ENCODE measurements at places on chromosomes 6 and 20.

DNA sequence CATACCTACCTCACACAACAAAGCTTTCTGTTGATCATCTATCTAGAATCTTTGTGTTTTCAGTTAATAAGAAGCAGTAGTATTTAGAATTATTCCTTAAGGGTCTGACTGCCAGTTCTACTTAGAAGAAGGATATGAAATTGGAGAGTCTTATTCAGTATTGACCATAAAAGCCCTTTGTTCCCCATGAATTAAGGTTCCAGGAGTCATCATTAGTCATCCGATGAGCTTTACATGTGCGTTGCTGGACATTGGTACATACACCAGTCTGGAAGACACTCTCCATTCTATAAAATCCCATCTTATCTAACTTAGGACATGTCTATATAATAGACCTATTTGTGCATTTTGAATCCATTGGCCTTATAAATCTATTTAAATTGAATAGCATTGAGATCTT is 34.4 kb upstream of the RNF217 start:
- no peak for DNase-seq

- DNase-seq, result no peak
These were observed 61.4 kb downstream of the AFDN start for GRCh38 chr6:167888098-167888497.

DNA sequence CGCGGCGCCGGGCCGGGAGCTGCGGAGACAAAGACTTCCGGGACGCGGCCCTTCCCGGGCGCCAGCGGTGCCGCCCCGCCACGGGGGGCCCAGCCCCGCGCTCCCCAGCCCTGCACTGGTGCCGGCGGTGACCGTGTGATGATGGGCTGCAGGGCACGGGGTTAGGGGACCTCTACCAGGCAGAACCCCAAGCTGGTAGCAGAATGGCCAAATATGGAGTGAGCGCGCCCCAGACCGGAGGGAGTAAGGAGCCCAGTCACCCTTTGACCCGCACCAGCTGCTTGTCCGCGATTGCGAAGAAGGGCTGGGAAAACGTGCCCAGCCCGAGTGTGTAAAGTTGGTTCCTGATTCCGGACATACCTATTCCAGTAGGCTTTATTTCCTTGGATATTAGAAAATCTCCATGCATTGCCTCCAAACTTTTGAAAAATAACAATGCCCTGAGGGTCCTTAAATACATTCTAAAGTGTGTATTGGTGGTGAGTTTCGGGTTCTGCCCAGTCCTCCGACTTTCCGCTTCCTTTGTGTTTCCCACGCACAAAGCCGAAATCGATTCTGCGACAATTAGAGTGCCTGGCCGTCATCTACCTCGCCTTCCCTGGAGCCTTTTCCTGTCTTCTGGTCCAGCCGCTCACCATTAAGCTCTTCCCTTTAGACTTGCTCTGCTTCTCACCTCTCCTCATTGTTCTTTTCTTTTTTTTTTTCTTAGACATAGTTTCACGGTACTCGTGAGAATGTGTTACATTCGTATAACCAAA is 1.1 kb downstream of the ABRACL start:
- DNase-seq, result no peak

- no peak for DNase-seq
These were observed 32.8 kb downstream of the KIF25 start for GRCh38 chr6:168030218-168030746.

DNA sequence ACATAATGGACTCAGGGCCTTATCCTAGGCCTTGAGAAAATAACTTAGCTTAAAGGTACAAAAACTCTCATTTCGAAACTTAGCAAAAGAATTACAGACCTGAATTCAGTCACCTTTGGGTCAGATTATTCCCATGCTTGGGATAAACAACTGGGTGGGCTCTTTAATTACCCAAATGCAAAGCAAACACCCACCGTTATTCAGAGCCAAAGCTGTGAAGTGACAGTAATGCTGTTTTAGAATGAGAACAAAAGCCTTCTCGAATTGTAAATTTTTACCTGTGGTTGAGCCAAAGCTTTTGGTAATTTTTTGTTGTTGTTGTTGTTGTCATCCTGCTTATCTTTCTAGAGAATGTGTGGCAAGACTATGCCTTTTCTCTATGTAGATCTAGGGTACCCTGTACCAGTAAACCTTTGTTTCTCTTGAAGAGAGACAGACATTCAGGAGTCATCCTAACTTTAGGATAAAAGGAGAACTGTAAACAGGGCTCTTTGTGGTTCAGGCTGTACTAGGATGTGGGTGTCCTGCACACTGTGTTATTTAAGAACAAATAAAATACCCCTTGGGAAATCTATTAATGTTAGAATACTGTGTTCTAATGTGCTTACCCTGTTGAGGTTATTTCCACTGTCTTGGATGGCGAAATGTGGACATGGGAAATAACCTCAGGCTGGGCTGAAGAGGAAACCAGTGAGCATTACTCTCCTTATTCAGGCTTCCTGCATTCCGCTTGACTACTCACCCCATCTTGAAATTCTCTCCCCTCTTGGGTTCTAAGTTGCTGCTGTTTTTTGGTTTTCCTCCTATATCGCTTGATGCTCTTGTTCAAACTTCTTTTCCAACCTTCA is 480.7 kb downstream of the CD83 start:
- DNase-seq, result no peak

DNA sequence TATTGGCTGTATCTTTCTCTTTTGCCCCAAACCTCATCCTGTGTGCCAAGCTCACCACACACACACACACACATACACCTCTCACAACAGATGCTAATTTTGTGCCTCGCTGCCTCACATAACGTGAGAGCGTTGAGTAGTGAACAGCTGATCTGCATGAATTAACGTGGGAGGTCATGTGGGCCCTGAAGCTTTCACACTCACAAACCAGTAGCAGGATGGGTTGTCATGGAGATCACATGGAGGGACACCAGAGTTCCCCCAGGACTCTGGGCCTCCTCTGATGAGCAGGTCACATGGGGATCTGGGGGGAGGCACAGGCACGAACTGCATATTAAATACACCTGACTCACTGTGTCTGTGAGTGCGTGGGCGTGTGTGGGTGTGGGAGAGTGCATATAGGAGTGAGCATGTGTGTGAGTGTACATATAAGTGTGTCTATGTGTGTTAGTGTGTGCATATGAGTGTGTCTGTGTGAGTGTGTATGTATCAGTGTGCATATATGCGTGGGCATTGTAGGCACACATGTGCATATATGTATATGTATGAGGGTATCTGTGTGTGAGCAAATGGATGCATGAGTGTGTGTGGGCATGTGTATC is 62.7 kb upstream of the SULF2 start:
- DNase-seq, result no peak

- DNase-seq, result no peak
These were observed 170.0 kb downstream of the GPX5 start for GRCh38 chr6:28695715-28696114.

- no peak for DNase-seq
These were observed 8.2 kb upstream of the SLC2A12 start for GRCh38 chr6:134060491-134061106.

DNA sequence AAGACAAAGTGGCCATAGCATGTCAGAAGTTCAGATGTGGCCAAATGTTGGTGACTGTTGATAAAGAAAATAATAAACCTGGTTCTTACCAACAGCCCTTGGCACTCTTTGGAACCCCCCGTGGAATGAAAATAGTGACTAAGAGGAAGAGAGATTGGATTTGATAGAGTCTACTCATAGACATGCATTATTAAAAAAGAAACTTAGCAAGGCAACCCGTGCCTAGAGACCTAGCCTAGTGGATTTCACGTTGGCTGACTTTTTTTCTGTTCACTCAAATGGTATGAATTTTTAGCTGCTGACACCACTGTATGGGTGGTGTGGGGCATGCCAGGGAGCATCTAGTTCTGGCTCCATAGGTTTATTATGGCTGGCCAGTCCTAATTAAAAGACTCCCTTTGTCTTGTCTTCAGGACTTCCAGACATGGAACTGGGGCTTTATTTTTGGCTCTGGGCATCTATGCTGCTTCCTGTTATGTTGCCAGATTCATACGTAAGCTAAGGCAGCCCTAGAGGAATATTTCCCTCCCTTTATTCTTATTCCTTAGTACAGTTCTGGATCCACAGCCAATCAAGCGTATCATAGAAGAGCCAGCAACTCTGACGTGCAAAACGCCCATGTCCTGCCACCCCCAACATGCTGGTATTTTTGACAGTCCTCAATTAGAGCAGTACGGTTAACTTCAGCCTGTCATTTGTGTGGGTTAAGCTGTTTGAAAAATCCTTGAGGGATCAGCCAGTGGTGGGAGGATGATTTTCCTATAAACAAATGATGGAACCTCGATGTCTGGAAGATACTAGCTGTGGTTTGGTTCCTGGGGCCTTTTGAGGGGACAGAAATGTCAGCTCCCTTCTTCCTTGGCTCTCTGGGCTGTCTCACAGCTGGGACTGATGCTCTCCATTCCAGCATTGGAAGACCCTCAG is 127.5 kb downstream of the ISM1 start:
- DNase-seq, result no peak

GRCh38 chr6:168190646-168191443 is 111.8 kb upstream of the FRMD1 start:
- DNase-seq, result no peak

DNA sequence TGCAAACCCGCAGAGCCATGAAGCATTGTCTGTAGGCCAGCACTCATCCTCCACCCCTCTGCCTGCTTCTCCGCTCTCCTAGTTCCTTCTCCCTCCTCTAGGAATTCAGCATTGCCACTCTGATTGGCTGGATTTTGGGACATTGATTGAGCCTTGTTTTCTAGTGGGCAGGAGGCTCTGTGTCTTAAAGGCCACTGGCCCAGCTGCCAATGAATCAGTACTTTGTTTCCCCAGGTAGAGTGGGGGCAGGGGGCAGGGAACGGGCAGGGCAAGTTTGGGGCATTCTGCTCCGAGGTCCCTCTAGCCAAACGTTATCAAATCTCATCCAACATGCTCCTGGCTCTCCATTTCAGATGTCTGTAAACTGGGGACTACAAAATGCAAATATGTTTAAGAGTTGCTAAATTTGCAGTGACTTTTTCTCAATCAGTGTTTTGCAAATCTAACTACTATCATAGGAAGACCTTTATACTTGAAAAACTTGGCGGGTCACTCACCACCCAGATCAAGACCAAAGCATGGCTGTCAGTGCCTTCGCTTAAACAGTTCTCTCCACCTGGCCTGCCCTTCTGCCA is 10.4 kb upstream of the BPI start:
- no peak for DNase-seq

DNA sequence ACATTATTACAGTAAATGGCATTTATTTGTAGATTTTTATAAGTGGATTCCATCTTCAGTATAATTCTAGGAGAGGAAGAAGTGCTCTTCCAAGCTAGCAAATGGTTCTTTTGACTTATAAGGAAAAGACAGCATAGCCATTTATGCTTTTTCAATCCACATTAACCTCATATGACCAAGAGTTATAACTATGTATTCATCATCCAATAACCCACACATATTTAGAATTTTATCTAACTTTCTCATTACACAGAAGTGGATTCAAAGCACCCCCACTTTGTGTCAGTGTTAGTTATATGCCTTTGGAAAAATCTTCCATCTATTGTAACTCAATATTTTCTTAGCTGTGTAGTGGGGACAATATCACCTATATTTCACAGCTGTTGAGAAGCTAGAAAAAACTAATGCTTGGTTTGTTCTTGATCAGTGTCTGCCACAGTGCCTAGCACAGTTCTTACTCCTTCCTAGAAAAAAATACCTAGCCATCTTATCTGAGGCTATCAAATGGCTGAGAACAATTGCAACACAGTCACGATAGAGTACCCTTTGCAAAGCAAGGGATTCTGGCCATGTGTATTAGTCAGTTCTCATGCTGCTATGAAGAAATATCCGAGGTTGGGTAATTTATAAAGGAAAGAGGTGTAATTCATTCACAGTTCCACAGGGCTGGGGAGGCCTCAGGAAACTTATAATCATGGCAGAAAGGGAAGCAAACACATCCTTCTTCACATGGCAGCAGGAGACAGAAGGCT is 986.3 kb downstream of the TFAP2A start:
- no peak for DNase-seq

- no peak for DNase-seq
These were observed 39.4 kb upstream of the RGS17 start for GRCh38 chr6:153170511-153170910.

DNA sequence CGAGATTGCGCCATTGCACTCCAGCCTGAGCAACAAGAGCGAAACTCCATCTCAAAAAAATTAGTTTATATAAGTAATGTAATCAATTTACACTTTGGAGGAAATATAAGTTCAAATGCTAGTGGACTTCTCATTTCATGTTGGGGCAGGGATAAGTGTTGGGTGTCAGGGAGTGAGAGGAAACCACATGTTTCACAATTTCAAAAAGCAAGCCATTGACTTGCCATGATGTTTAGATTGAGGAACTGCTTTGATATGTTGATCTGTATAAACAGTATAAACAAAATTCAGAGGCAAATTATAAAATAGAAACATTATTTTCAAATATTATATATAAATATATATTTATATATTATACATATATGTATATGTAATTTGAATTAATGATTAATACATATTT is 42.7 kb downstream of the FILIP1 start:
- no peak for DNase-seq

DNA sequence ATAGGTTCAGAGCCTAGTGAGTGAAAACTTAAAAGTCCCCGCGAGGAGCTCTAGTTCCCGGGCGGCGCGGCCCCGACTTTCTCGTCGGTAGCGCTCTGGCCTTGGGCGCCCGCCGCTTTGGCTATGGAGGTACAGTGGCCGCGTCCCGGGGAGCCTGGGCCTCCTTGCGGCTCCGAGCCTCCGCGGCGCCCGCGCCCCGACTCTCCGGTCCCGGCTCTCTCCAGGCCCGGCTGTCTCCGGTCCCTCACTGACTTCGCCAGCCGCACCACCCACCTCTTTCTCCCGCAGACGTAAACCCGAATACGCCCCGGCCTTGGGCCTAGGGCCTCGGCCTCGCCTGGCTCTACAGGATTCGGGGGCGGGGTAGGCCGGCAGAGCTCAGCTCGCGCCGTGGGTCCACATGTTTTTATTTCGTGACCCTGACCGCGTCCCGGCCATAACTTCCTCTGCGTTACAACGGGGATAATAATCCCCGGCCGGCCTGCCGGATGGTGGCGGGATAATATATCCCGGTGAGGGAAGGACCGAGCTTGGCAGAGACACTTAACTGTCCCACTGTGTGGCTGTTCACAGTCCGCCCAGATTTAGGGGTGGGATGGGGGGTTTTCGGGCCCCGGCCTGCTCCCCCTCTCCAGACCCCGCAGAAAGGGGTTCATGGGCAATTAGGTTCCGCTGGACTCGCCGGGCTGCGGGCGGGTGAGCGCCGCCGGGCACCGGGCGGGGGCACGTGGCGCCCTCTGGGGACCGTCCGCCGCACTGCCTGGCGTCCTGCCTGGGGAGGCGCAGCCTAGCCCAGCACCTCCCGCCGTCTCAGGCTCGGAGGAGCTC is 10.0 kb upstream of the TBX18 start:
- no peak for DNase-seq

GRCh38 chr6:132446855-132447241 is 45.6 kb upstream of the MOXD1 start:
- no peak for DNase-seq

Data from activated CD4-positive, alpha-beta T cell treated with anti-CD3 and anti-CD28 coated beads, Interleukin-2, amount 50 U/mL, for 4 hours (primary cell).